Stimulated activated CD8-positive, alpha-beta memory T cell treated with anti-CD3 and anti-CD28 coated beads, Interleukin-7, amount 100 ng/mL, for 24 hours (primary cell): ENCODE measurements at places on chromosomes 5 and 9.

DNA sequence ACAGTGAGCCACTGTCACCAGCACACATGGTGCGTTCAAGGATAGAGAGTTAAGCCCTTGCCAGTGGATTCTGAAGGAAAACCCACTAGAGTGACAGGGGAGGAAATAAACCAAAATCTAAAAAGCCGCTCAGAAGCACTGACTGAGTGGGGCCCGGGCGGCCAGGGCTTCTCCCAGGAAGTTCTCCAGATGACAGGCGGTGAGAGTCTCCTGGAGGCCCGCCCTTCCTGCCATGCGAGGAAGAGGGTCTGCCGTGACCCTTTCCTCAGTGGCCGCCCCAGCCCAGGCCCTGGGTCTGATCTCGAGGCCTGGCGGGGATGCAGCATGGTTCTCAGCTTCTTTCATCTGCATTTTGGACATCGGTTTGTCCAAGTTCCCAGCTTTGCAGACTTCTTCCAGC, 14.9 kb downstream of the OLFM1 start:
- DNase-seq = no peak

GRCh38 chr5:140115186-140115500, 1.2 kb downstream of the PURA start:
- DNase-seq = no peak

GRCh38 chr9:138046641-138047301, 169.2 kb downstream of the CACNA1B start:
- DNase-seq = no peak

GRCh38 chr5:3741374-3741770, 145.7 kb downstream of the IRX1 start:
- DNase-seq = no peak

DNA sequence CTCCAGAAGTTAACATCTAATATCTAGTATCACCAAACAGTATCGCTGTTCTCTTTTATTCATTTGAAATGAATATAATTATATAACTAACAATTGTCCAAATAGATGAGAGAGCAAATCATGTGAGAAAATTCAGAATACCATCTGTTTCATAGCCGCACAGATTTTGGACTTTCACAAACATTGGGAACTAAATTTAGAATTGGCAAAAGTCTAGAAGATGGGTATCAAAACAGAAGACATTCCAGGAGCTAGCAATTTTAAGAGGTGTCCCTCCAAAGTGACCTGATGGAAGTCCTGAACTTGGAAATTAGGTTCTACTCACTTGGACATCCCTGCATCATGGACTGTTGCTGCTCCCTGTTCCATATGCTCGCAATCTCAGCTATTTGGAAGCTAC, 57.0 kb upstream of the FSD1L start:
- DNase-seq = no peak

GRCh38 chr9:109499631-109500410, 1.7 kb upstream of the PTPN3 start:
- no peak for DNase-seq

DNA sequence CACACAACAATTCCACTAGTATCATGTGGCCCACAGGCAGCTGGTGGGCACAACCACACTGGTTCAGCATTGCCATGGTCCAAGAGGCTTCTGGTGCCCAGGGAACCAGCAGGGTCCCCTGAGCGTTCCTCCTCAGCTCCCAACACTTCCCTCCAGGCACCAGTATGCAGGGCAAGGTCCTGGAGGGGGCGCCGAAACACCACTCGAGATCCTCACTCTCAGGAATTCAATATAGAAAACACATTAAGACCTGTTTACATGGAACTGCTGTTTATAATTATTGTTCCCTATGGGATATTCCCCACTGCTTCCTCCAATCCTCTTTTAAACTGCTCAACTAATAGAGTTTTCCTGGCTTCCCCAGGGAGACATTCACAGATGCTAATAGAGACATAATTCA, 91.9 kb upstream of the GABRP start:
- DNase-seq = no peak

DNA sequence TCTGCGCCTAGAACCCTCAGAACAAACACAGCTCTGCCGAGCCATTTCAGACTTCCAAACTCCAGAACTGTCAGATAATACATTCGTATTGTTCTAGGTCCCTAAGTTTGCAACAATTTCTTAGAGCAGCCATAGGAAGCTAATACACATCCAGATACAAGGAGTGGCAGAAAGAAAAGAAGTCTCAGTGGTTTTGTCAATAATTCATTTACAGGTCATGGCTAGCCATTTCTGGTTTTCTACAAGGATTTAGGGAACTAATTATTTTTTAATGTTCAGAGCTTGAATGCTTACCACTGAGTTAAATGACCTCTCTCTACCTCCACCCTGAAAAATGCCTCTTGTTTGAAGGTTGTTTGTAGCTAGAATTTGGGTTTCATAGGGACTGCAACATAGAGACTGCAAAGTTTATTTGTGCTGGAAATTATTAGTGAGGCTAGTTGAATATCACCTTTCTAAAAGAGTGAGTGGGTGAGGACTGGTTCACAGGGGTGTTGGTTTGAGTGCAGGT, 15.5 kb upstream of the ERMP1 start:
- no peak for DNase-seq

GRCh38 chr5:16245956-16246355, 66.4 kb upstream of the MARCHF11 start:
- DNase-seq = no peak

DNA sequence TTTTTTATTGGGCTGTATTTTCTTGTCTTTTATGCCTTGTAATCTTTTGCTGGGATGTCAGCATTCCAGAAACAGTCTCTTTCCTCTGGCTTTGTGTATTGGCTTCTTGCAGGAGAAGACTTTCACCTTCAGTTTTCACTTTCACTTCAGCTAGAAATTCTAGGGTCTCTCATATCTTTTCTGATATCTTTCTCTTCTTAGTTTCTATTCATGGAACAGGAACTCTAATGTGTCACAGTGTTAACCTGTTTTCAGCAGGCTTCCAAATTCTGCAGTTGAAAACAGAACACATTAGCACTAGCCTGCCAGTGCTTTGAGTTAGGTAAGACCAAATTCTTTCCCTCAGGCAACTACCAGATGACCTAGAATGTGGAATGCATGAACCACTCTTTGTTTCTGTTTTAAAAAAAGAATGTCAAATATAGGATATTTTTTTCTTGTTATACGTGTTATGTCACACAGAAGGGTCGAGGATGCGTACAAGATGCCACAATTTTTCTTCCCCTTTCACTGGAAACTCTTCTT, 164.7 kb downstream of the TUSC1 start:
- DNase-seq = no peak

GRCh38 chr9:116005205-116005604, 148.4 kb upstream of the PAPPA start:
- DNase-seq = no peak

- no peak for DNase-seq
Measured at GRCh38 chr9:27088981-27089380, 20.0 kb upstream of the TEK start.

DNA sequence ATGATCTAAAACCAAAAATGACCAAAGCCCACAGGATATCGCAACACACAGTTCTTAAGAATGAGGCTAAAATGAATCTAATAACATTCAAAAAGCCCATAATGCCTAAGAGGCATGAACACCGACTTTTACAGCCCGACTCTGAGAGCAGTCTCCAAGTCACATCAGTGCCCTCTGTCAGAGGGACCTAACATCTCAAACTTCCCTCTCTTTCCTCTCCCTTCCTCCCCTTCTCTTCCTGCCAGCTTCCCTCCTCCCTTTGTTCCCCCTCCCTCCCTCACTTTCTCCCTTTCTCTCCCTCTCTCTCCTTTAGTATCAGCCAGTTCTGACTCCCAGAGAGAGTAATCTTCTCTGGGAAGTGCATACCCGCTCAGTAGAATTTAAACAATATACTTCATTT, 154.4 kb downstream of the GLIS3 start:
- DNase-seq = no peak

GRCh38 chr5:91281401-91281800, 101.7 kb downstream of the ARRDC3 start:
- no peak for DNase-seq

DNA sequence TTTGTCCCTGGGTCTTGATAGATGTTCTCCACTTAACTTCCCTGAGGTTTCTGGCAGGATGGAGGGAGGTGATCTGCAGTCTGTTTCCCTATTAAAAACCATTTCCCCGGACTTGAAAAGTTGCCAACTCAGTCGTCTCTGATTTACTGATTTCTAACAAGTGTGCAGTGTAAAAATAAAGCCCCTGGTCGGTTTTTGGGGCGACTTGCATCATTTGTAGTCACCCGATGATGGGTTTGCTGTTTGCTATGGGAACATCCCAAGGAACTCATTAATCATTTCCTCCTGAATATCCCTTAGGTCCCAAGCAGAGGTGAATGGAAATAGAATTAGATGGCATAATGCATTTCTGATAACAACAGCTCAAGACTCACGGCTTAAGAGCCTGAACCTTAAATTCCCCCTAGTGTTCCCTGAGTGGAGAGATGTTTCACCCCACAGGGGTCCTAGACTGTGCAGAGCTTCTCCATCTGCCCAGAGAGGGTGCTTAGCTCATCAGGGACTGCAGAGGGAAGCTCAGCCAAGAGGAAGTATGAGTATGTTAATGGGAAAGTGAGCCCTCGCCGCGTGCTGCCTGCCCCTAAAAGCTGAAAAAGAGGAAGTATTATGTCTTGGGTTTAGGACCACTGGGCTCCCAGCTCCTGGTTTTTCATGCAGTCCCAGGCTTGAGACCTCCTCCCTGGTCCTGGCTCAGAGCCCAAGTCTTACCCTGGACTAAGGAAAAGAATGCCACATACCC, 115.1 kb upstream of the DAP start:
- no peak for DNase-seq

- DNase-seq = no peak
Measured at GRCh38 chr5:141186897-141187512, at the start of gene PCDHB9. PCDHB9 (plus strand) TSS chr5:141187161; CDS start chr5:141187319, 158 bp downstream.

DNA sequence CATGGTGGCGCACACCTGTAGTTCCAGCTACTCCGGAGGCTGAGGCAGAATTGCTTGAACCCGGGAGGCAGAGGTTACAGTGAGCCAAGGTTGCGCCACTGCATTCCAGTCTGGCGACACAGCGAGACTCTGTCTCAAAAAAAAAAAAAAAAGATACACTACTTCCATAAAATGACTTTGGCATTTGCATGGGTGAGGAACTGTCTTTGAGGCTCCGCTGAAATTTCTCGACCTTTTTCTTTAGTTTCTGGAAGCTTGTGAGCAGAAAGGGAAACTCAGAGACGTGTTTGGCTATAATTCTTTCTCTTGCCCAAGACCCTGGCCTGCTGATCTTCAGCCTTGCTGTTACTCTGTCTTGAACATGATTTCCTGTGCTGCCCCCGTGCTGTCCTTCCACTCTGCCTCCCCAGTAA, 37.3 kb downstream of the SPIN1 start:
- DNase-seq = no peak

DNA sequence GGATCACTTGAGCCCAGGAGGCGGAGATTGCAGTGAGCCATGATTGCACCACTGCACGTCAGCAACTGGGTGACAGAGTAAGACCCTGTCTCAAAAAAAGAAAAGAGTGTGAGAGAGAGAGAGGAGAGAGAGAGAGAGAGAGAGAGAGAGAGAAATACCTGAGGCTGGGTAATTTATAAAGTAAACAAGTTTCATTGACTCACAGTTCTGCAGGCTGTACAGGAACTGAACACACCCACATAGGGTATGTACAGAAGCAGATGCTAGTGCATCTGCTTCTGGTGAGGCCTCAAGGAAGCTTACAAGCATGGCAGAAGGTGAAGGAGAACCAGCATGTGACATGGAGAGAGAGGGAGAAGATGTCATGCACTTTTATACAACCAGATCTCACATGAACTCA, 46.4 kb upstream of the CHD1 start:
- no peak for DNase-seq

GRCh38 chr9:124128568-124129166, 117.1 kb downstream of the LHX2 start:
- DNase-seq = no peak

DNA sequence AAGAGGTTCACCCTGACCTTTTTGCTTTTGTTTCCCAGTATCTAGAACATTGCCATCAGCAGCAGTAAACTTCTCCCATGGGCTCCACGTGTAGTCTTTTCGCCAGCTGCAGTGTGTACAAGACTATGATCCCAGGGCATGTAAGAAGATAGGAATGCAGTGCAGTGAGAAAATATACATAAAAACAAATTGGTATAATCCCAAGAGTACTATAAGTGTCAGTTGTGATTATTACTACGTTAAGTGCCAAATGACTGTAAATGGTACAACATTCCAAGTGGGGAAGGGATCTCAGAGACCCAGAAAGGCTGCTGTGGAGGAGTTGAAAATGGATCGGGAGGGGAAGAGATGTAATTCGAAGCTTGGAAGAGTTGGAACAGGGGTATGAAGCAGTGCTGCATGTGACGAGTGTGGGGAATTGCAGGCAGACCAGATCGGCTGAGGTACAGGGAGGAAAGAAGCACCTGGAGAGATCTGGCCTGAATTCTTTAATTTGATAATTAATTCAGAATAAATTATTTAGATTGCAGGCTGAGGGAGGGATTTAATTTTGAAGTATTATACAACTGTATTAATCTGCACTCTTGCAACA, 95.1 kb downstream of the FBXL7 start:
- DNase-seq = no peak

DNA sequence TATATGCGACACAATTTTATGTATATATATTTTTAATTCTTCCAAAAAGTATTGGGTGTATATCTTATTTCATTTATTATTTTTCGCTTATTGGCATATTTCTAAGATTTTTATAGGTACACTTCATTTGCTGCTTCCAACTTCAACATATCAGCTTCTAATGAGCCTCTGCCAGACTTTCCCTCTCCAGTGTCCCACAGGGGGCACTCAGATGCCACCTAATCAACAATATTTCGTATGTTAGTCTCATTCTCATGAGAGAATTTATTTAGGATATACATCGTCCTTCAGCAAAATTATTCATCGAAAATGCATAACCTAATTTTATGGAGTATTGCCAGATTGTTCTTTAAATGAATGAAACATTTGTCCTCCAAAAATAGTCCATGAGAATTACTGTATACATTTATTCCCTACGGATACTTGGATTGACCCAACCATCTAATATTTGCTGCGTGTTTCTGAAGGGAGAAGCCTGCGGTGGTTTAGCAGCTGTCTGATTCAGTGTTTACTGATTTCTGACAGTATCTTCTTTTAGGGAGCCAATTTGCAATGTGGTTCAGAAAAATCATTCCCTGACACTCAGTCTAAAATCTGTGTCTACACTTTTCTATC, 100.6 kb upstream of the SELENOP start:
- no peak for DNase-seq

DNA sequence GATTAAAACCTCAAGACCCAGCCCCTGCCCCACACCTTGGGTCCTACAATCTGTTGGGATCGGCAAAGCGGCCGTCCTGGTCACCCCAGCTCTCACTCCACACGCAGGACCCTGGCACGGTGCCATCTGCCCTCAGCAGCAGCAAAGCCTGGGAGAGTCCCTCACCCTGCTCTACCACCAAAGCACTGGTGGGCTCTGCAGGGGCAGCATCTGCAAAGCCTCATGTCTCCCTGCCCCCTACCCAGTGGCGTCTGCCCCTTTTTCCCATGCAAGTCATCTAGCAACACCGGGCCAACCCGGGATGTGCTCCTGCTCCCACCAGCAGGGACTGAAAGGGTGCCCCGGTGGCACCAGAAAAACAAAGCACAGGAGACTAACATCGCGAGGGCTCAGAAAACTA, 19.6 kb upstream of the CNOT6 start:
- DNase-seq = no peak
